ENCODE measurements at places on chromosomes 12 and 14.

DNA sequence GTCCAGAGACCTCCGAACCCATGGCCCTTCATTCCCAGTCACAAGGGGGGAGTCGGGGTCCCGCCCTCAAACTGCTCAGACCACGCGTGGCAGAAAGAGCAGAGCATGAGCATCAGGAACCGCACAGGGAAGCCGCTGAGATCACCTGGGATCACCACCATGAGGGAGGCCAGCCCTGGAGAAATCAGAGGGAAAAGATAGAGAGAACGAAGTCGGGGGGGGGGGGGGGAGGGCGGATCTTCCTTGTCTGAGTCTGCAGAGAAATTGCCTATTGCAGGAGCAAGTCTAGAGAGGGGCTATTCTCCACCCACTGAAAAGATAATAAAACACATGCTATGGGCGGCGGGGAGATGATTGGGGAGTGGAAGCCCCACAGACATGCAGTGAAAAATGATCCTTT lies 884 bp upstream of the TMEM132C start:
- DNase-seq = no peak

DNA sequence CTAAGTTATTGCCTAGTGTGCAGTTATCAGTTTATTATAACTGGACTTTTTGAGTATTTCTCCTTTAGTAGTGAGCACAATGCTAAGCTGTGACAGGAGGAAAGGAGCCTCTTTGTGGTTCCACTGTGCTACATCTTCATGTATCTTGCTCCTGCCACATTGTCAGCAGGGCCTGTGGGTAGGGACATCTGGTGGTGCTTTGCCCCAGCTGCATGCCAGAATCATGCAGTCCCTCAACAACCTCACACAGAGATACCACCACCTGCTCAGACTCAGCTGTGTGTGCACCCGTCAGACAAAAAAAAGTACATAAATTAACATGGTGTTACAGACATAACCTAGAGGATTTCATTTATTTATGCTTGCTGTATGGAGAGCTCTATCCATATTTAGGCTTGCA lies 51.1 kb downstream of the MIS18BP1 start:
- peak; percentile 3 for DNase-seq

- DNase-seq = no peak
These were observed 293.5 kb upstream of the DIO2 start for GRCh38 chr14:80504781-80505180.

GRCh38 chr12:26128168-26128567 lies 3.3 kb upstream of the BHLHE41 start:
- no peak for DNase-seq

DNA sequence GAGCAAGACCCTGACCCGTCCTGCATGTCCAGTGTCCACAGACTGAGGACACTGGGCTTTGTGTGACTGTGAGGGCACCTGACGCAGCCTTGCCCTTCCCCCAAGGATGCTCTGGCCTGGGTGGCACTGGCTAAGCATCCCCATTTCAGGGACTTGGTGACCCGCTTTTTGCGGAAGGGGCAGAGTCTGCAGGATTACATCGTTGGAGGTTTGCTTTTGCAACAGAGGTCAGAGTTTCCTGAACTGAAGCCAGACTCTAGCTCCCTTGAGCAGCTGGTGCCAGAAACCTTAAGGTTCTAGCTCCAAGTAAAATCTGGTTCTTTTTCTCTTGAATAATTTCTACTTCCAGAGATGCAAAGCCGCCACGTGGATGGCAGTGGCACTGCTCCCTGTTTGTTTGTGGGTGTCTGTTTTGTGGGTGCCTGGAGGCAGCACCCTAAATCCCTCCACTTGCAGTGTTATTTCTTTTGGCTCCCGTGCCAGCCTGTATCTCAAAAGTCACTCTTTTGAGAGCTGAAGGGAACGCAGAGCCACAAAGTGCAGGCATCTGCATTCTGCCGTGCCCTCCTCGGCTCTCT lies 184.7 kb downstream of the TSPAN9 start:
- no peak for DNase-seq

DNA sequence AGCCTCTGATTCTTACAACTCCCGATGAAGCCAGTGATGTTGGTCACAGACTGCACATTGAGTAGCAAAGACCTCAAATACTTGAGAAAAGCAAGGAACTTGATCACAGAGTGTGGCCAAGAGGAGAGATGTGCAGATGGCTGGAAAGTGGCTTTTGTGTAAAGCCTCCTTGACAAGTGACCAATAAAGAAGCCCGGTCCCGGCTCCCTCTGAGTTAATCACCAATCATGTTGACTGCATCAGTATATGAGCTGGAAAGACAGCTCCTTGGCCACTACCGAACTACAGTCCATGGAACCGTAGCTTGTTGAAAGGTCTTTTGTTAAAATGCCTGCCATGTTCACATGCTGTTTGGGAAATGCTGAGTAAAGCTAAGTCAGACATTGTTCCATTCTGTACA lies 23.7 kb upstream of the SERPINA6 start:
- no peak for DNase-seq

DNA sequence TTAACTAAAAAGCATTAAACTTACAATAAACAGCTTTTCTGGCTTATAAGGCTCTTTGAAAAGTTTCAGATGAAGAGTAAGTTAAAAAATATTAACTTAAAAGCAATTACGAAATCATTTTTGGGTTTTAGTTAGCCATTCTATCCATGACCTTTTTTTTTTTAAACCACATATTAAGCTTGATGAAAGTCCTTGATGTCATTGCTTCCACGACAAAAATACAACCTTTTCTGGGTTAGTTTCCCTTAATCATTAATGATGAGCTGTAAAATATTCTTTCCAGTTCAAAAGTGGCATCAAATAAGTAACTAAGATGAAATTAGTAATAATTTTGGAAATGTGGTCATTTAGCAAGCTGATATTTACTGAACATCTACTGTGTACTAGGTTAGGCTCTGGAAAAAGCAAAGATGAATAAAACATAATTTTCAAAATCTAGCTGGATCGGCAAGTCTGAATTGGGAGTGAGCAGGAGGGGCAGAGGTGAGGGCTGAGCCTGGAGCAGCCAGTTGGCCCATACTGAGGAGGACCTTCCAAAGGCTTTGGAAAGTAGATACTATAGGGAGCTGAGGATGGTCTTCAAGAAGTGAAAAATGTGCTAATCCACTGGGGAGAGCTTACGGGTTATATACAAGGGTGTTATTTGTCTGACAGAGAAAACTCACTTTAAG lies 345.2 kb downstream of the ZFP36L1 start:
- no peak for DNase-seq

GRCh38 chr12:116590561-116590960 lies 31.4 kb downstream of the MAP1LC3B2 start:
- peak; percentile 41 for DNase-seq

All from HTR-8/SVneo (cell line).